Stimulated activated CD4-positive, alpha-beta T cell treated with anti-CD3 and anti-CD28 coated beads, TNF-alpha, amount 100 ng/mL, for 4 hours (primary cell): ENCODE measurements at places on chromosomes 5 and 9.

GRCh38 chr9:546797-547223 is 294.7 kb upstream of the DMRT1 start:
- DNase-seq, result no peak

DNA sequence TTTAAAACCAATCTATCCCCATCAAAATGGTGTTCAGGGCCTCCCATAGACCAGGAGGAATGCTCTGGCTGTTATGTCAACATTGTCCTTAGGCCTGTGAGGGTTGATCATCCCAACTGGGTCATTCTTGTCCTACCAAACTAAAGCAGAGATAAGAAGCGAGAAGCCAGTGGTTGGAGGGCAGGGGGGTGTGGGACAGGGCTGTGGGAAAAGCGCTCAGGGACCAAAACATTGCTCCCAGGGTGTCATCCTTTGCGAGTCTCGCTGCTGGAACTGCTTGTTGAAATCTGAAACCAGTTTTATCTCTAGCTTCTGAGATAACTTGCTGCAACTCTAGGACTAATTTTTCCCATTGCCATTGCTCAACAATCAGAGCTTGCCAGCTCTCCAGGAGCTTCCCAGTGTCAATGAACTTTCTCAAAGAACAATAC is 48.1 kb downstream of the SPATA31C2 start:
- DNase-seq, result no peak

DNA sequence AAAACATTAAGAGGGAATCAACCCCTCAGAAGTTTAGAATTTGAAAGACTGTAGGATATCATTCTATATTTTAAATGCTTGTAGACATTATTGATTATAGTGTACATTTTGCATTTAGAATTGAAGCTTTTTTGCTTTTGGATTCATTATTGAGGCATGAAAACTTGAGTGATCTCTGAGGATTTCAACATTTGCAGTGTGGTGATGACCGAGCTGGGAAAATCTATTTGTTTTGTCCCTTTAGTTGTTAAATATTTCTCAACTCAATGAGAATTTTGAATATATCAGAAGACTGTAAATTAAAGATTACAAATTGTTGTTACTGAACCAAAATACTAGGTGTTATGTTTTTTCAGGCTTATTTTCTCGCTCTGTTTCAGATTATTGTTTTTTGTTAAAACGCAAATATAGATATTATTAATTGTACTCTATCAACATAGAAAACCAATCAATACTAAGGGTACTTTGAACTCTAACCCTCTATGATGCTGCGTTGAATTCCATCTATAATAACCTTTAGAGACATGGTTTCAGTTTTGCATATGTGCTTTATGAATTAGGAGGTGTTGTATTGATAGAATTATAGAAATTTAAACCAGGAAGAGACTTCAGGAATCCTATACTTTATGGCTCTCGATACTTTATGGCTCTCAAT is 19.3 kb upstream of the DMRTA1 start:
- no peak for DNase-seq

DNA sequence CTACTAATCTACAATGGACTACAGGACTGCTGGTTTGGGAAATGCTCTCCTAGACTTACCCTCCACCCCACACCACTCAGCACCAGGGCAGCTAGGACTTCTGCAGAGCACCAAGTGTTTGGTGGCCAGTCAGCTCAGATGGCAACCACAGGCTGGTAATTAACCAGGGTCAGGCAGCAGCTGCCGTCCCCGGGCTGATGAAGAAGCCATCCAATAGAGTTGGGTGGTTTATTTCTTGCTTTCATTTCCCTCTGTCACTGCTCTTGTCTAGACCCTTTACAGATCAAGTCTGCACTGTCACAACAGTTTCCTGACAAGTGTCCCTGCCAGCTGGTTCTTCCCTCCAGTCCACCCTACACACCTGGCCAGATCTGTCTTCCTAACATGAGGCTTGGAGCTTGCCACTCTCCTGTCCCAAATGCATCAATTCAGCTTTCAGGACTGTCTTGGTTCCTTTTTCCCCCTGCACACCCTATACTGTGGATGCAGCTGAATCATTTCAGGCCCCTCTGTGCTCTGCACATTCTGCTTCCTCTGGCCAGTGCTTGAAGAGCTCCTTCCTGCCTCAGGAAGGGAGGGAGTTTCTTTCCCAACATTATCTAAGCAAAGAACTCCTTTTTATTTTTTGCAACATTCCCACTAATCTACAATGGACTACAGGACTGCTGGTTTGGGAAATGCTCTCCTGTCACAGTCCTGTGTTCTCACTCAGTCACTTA is 30.2 kb upstream of the HSPA9 start:
- DNase-seq, result no peak

DNA sequence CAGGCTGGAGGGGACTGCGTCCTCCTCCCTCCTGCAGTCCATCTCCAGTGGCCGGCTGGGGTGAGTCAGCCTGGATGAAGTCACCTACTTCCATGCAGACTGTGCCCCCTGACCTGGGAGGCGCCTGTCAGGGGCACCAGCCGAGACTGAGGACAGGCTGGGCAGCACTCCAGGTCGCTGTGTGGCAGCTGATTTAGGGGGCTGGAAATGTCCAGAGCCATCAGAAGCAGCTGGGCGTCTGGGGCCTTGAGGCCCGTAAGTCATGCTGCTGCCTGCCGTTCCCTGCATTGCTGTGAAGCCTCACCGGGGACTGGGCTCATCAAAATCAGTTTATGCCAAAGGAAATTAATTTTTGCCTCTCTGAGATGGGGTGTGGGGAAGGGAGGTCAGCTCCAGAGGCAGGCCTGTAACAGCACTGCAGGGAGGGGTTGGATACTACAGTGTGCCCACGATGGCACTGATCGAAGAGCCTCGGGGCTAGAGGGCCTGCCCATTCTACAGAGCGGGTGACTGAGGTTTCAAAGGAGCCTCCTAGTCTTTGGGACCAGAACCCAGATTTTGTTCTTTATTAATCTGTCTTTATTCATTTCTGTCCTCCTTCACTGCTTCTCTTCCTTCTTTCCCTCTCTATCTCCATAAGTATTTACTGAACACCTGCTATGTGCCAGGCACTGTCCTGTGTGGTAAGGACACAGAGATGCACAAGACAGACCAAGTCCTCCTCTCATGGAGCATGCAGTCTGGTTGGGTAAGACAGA is 70.4 kb upstream of the PSD2 start:
- no peak for DNase-seq

GRCh38 chr5:72515211-72515610 is 8.0 kb upstream of the ZNF366 start:
- DNase-seq, result no peak

- DNase-seq, result no peak
Observed at GRCh38 chr5:161857358-161857757, 9.4 kb downstream of the GABRA1 start.

- DNase-seq, result peak; percentile 30
Observed at GRCh38 chr5:62306323-62306895, 403 bp downstream of the KIF2A start.

- no peak for DNase-seq
Observed at GRCh38 chr5:19777363-19777762, 210.6 kb downstream of the CDH18 start.

GRCh38 chr9:88880199-88880598 is 111.1 kb upstream of the S1PR3 start:
- DNase-seq, result no peak

GRCh38 chr5:1352231-1353219 is 7.6 kb upstream of the CLPTM1L start:
- DNase-seq, result no peak

GRCh38 chr5:62184444-62184843 is 121.6 kb upstream of the KIF2A start:
- no peak for DNase-seq

DNA sequence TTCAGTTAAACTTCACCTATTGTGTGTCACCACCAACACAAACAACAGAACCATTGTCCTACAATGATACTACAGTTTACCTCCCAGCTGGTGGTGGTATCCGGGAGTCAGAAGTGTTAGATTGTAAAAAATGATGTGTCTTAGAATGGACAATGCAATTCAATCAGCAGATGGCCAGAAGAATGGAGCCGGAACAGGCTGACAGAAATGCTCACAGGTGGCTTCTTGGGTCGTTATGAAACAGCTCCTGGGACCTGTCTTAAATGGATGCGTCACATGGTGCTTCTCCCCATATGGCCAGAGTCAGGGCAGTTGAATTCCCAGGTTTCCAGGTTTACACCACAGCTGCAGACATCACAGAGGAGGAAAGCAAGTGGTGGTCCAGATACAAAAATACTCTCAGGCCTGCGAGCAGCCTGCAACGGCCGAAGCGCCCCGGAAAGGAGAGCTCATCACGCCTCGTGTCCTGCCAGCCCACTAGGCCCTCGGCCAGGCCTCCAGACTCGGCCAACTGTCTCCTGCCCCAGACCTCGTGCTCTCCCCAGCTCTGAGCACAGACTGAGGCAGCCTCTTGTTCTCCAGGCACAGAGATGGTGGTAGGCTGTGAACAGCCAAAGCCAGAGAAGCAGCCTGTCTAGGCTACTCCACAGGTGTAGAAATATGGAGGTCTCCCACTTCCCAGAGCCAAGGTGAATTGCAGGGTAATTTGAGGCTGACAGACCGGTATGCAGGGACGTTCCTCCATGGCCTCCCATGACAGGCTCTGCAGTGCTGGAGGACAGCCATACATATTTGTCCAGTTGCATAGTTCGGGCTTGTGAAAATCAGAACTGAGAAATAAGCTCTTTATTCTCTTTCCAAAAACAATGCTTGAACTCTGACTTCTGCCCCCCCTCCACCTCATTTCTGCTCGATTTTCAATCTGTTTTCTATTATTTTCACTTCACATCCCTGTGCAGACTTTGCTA is 98.5 kb upstream of the SPATA31C2 start:
- no peak for DNase-seq

DNA sequence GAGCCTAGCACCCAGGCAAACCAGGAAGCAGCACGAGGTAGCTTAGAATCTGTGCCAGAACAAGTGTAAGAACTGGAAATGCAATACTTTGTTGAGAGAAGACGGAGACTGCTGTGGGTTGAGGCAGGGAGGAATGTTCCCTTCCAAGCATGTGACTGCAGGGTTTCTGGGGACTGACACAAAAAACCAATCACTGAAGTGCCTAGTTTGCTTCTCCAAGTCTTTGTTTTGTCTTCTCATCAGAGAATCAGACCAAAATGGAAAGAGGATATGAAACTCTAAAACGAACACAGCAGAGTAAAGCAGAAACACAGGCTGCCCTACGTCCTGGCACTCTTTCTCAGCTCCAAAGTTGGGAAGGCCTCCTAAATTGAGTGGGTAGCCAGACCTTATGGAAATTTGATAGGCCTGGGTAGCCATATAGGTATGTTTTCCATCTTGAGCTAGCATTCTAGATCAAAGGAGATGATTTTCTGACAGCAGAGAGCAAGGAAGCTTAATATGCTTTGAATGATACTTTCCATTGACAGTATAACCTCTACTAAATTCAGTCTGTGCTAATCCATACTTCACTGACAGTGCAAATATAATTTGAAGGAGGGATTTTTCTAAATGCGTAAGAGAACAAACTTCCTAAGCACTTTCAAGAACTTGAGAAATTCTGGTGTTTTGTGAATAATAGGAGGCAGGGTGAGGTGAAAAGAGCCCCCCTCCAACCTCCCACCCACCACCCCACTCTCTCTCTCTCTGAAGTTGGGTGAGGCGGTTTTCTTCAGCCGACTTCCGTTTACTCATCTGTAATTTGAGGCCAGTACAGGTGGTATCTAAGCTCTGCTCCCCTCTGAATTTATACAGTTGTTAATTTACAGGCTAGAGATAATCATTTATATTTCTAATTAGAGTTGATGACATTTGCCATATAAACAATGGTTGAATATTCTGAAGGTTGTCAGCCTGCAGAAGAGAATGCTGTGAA is 5.5 kb downstream of the ADRB2 start:
- DNase-seq, result no peak
